WTC11 (cell line): ENCODE measurements at places on chromosomes 1 and 21. TPM values are rescaled to one million over a fixed set of nuclear protein-coding genes. Genes with fewer than 3 reads are reported as not detected.

Gene AADACL4
- 0.11 TPM in 1 of 3 replicates, not detected in the others for total RNA-seq

Gene PTPN14
- total RNA-seq: 83.3 to 88.4 TPM (median 86.4 TPM) in 3 replicates

Gene KLF17
- not detected in 3 replicates for total RNA-seq

Gene ST6GALNAC3
- total RNA-seq: 11.9 to 14.1 TPM (median 12.7 TPM) in 3 replicates

Gene RAB3B
- 33.7 to 36.9 TPM (median 34.1 TPM) in 3 replicates for total RNA-seq

Gene MYBPHL
- total RNA-seq: 0.23 to 1.2 TPM (median 0.94 TPM) in 3 replicates

Gene EPHA10
- 1.3 to 1.5 TPM (median 1.3 TPM) in 3 replicates for total RNA-seq

DNA sequence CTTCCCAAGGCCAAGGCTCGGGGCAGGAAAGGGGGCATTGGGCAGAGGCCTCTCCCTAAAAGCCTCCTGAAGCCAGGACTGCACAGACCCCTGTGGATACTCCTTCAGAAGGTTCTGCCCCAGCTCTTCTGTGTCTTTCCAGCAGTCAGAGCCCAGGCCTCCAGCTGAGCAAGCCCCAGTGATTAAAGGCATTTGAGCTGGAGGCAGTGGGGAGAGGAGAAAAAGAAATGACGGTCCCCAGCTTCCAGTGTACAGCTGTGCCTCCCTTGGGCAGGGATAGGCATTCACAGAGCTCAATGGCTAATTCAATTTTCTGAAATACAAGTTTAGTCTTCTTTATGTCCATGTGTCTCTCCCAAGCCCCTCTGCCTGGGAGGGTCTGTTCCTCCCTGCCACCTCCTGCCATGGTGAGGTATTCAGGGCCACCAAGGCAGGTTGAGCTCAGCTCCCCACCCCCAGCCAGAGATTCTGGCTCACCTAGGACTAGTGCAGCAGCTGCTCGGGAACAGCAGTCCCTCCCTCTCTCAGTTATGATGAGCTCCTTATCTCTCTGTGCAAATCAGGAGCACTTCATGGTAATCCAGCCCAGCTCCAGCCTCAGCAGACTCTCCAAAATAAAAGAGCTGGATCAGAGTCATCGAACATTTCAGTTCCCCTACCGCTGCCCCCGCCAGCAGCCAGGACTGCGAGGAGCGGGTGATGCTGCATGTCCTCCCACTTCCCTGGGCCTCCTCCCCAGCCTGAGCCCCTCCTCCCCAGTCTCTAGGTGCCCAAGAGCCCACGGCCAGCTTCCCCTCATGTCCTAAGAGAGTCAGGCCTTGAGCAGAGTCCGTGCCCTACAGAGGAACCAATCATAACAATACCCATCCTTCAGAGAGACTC, 208.4 kb upstream of the ZC3H12A start:
- H3K27ac ChIP-seq: no peak overlapping the region
- H3K4me3 ChIP-seq: no peak overlapping the region
- H3K36me3 ChIP-seq: no peaks in the 10 kb centered on the region
- no peaks in the 10 kb centered on the region for H3K27me3 ChIP-seq

DNA sequence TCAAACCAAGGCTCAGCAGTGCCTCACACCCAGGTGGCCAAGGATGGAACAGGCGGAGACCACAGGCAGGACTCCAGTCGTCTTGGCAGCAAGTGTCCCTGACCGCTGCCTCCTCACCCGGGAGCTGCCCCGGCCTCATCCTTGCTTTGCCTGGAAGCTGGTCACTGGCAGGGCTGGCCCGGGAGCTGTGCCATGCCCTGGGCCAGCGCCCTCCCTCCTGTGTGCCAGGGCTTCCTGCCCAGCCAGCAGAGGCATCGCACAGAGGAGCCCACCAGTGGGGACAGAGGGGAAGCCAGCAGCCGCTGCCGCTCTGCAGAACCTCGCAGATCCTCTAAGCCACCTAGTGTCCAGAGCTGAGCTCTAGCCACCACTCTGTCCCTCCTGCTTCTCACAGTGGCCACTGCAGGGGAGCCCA, 7.8 kb downstream of the CASZ1 start:
- H3K4me3 ChIP-seq: no peak overlapping the region
- peaks cover 14% of the 10 kb centered on the region for H3K27me3 ChIP-seq
- no peaks in the 10 kb centered on the region for H3K36me3 ChIP-seq
- no peak overlapping the region for H3K27ac ChIP-seq
- peak; percentile 37 for DNase-seq
- H3K4me1 ChIP-seq: peaks cover 10% of the 10 kb centered on the region

DNA sequence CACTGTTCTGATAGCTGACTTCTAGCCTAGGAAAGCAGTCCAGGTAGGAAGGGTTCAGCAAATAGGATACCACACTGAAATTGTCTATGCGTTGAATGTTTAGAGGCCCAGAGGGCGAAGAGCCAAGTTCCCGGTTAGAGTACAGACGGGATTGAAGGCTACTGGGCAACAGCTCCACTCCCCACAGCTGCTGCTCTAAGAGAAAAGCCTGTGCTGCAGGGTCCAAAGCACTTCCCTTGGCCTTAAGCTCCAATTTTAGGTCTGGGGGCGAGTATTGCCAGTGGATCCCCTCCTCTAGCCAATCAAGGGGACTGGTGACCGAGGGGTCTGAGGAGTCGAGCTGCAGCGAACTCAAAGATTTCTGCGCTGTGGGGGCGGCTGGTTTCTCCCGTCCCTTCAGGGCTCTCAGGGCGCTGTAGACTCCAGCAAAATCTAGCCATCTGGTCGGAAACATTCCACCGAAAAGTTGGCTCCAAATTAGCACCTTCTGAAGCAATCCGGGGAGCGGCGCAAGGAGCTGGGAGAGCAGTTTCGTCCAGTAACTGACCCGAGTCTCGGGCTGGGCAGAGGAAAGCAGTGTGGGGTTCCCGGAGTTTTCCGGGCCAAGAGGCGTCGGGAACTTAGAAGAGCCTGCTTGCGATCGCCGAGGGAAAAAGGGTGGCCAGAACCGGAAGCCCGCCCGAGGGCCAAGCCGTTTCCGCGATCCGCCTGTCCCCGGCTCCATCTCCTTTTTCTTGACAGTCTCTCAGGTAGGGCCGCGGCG, 748 bp downstream of the PPP1R15B start:
- peaks cover 33% of the 10 kb centered on the region for H3K36me3 ChIP-seq
- H3K27ac ChIP-seq: peak overlapping the region; percentile 100
- DNase-seq: peak; percentile 42
- no peaks in the 10 kb centered on the region for H3K27me3 ChIP-seq

- DNase-seq: peak; percentile 62
- 0 out of 2 replicates have a peak, but pooled peaks cover 3% of the 10 kb centered on the region for H3K36me3 ChIP-seq
- peak overlapping the region; percentile 74 for H3K4me3 ChIP-seq
- peaks cover 12% of the 10 kb centered on the region for H3K4me1 ChIP-seq
Observed at GRCh38 chr21:42009018-42009830, 936 bp downstream of the ZBTB21 start.

DNA sequence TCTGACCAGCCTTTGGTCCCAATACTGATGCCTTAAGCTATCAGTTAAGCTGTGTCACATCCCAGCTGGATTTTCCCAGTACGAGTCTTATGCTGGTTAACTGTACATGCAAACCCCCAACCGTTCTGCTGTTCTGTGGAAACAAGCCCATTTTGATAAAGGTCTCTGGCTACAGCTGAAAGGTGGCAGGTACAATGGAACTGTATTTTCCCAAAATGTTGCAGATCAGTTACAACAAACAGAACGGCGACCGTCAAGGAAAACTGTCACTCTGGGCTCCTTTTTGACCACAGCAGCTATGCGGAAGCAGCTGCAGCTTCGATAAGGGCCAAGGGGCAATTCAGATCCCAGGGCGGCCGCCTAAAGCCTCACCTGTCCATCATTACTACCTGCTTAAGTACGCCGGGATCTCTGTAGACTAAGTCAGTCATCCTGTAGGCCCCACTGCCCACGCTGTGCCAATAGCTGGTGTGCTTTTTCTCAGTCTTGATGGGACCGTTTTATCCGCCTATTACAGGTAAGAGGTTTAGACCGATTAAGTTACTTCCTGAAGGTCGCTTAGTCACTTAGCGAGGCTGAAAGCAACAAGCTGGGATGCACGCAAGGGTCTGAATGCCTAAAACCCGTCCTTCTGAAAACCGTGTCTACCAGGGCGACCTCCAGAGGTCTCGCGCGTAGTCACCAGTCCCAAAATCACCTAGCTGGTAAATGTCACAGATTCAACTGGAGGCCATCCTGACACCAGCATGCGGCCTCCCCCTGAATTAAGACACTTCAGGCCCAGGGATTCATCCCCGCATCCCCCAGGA, 11.1 kb upstream of the RAB42 start:
- H3K36me3 ChIP-seq: peaks cover 40% of the 10 kb centered on the region
- peak overlapping the region; percentile 83 for H3K27ac ChIP-seq
- DNase-seq: peak; percentile 37

DNA sequence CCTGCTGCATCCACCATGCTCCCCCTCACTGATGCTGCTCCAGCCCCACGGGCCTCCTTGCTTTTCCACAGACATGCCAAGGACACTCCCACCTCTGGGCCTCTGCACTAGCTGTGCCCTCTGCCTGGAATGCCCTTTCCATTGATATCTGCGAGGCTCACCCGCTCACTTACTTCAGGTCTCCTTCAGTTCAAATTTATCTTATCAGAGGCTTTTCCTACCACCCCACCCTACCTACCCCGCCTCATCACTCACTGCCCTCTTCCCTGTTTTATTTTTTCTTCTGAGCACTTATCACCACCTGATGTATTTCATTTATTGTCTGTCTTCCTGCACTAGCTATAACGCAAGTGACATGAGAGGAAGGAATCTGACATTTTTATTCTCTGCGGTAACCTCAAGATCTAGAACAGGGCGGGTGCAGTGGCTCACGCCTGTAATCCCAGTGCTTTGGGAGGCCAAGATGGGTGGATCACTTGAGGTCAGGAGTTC, 7.0 kb downstream of the HSPG2 start:
- peak overlapping the region; percentile 83; the same call in 1 of the 2 replicates for H3K27ac ChIP-seq
- DNase-seq: no peak

DNA sequence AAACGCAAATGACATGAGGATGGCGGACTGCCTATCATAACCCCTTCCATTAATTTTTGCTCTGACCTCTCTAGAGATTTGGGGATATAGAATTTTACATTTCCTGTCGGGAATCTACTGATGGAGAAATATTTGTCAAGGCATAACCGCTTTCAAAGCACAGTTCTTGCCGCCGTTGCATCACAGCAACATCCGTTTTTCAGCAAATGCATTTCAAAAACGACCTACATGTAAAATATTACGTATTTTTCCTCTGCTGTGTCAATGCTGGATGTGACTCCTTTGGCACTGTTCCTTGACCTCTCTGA, 4.9 kb downstream of the MIER1 start:
- DNase-seq: no peak
- no peaks in the 10 kb centered on the region for H3K27me3 ChIP-seq
- no peak overlapping the region; the same call in 1 of the 2 replicates for H3K27ac ChIP-seq
- H3K36me3 ChIP-seq: no peaks in the 10 kb centered on the region

DNA sequence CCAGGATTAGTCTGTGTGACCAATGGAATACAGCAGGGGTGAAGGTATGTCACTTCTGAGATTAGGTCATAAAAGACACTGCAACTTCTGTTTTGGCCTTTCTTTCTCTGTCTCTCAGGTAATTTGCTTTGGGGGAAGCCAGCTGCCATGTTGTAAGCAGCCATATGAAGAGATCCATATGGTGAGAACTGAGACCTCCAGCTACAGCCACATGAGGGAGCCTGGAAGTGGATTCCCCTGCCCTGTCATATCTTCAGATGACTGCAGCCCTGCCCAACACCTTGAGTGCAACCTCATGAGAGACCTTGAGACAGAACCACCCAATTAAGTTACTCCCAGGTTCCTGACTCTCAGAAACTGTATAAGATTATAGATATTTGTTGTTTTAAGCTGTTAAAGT, 70.1 kb upstream of the ESRRG start:
- no peaks in the 10 kb centered on the region for H3K36me3 ChIP-seq
- no peaks in the 10 kb centered on the region for H3K4me1 ChIP-seq
- no peak overlapping the region for H3K4me3 ChIP-seq
- no peak overlapping the region for H3K27ac ChIP-seq
- no peak for DNase-seq

DNA sequence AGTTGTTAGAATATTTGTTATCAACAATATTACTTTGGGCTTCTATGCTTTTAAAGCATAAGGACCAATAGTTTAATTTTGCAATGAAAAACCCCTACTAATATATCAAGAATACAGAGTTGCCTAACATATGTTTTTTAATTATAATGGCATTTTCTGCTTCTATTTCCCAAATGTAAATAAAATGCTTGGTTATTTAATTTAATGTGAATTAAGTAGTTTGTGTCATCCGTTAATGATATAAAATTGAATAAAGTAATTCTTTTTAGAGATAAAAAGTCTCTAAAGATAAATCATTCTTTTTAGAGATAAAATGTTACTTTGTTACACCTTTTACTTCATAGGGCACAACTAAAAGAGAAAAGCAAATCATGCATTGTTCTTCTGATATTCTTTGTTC, 583.7 kb upstream of the ADGRL2 start:
- no peak for DNase-seq
- no peaks in the 10 kb centered on the region for H3K36me3 ChIP-seq
- H3K4me3 ChIP-seq: no peak overlapping the region
- H3K27ac ChIP-seq: no peak overlapping the region
- H3K27me3 ChIP-seq: no peaks in the 10 kb centered on the region; the same call in 1 of the 2 replicates

DNA sequence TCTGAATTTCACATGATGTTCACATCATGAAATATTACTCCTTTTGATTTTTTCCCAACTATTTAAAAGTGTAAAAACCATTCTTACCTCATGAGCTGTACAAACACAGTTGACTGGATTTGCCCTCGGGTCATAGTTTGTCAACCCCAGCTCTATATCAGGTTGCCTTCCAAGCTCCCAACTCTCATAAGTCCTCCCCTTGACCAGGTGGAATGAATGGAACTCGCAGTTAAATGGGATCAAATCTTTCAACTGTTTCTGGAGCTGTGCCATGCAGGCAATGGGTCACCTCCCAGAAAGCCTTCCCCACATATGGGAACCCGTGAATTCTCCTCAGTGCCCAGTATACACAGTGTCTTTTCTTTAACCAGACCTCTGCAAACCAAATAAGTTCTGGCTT, 169.8 kb upstream of the FOXD3 start:
- no peak overlapping the region for H3K27ac ChIP-seq
- no peaks in the 10 kb centered on the region for H3K36me3 ChIP-seq
- no peaks in the 10 kb centered on the region for H3K27me3 ChIP-seq
- peaks cover 4% of the 10 kb centered on the region for H3K4me1 ChIP-seq
- no peak for DNase-seq
- no peak overlapping the region for H3K4me3 ChIP-seq

DNA sequence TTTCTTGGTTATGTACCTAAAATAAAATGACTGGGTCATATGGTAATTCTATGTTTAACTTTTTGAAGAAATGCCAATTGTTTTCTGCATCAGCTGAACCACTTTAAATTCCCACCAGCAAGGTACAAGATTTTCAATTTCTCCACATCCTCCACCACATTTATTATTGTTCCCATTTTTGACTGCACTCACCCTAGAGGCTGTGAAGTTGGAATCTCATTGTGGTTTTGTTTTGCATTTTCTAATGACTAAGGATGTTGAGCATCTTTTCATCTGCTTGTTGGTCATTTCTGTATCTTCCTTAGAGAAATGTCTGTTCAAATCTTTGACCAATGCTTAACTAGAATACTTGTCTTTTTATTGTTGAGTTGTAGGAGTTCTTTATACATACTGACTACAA, 72.5 kb downstream of the ASTN1 start:
- no peak for DNase-seq
- H3K27ac ChIP-seq: no peak overlapping the region
- no peak overlapping the region for H3K4me3 ChIP-seq
- H3K27me3 ChIP-seq: no peaks in the 10 kb centered on the region
